ENCODE measurements at places on chromosomes 6 and 20. TPM values are rescaled to one million over a fixed set of nuclear protein-coding genes. Genes with fewer than 3 reads are reported as not detected.

SLC17A1 gene
- total RNA-seq, result not detected

DLL1 gene
- total RNA-seq, result not detected

BAG2 gene
- total RNA-seq, result 5.7 TPM

ASIP gene
- not detected for total RNA-seq

CGA gene
- not detected for total RNA-seq

MYLK2 gene
- total RNA-seq, result 0.45 TPM

SLC16A10 gene
- 1.2 TPM for total RNA-seq

OR2H1 gene
- not detected for total RNA-seq

HLA-DOA gene
- total RNA-seq, result 4.1 TPM

CSNK2A1 gene
- 101 TPM for total RNA-seq

HM13 gene
- 162 TPM for total RNA-seq

NNAT gene
- total RNA-seq, result not detected

FAM184A gene
- 5.4 TPM for total RNA-seq

HSPA1L gene
- total RNA-seq, result 3.0 TPM

HRH3 gene
- total RNA-seq, result not detected

TREML2 gene
- 19.2 TPM for total RNA-seq

CD109 gene
- 13.6 TPM for total RNA-seq

ANKRD6 gene
- 4.8 TPM for total RNA-seq

PLN gene
- not detected for total RNA-seq

HUS1B gene
- total RNA-seq, result 0.78 TPM

TRERF1 gene
- total RNA-seq, result 18.2 TPM

FOXC1 gene
- not detected for total RNA-seq

GUCA1A gene
- total RNA-seq, result not detected

RTN4IP1 gene
- total RNA-seq, result 5.8 TPM

TLDC2 gene
- not detected for total RNA-seq

CASS4 gene
- 13.2 TPM for total RNA-seq

ZNF343 gene
- total RNA-seq, result 6.2 TPM

HLA-DOB gene
- 1.5 TPM for total RNA-seq

PSORS1C2 gene
- not detected for total RNA-seq

PRSS35 gene
- not detected for total RNA-seq

DEFB119 gene
- total RNA-seq, result not detected

HLA-DQA2 gene
- total RNA-seq, result not detected

BPIFB1 gene
- not detected for total RNA-seq

CDSN gene
- not detected for total RNA-seq

CCN6 gene
- total RNA-seq, result not detected

TMC2 gene
- total RNA-seq, result not detected

TINAG gene
- not detected for total RNA-seq

OCSTAMP gene
- total RNA-seq, result not detected

MICB gene
- total RNA-seq, result 62.9 TPM

SYNCRIP gene
- total RNA-seq, result 101 TPM

STX11 gene
- total RNA-seq, result 25.0 TPM

OPN5 gene
- total RNA-seq, result not detected

TRDN gene
- not detected for total RNA-seq

ARMH2 gene
- total RNA-seq, result 1.5 TPM

FAM162B gene
- not detected for total RNA-seq

SLC22A7 gene
- total RNA-seq, result not detected

MRPS26 gene
- total RNA-seq, result 33.7 TPM

GLYATL3 gene
- total RNA-seq, result not detected

RIPOR2 gene
- total RNA-seq, result 240 TPM

GFOD1 gene
- total RNA-seq, result 3.0 TPM

JPH2 gene
- 0.05 TPM for total RNA-seq

DDR1 gene
- total RNA-seq, result 1.8 TPM

ADAT2 gene
- 20.1 TPM for total RNA-seq
